T follicular helper cell (primary cell): ENCODE measurements at places on chromosomes 7 and 10.

- no peak for DNase-seq
Measured at GRCh38 chr7:124076841-124077240, 44.0 kb upstream of the TMEM229A start.

DNA sequence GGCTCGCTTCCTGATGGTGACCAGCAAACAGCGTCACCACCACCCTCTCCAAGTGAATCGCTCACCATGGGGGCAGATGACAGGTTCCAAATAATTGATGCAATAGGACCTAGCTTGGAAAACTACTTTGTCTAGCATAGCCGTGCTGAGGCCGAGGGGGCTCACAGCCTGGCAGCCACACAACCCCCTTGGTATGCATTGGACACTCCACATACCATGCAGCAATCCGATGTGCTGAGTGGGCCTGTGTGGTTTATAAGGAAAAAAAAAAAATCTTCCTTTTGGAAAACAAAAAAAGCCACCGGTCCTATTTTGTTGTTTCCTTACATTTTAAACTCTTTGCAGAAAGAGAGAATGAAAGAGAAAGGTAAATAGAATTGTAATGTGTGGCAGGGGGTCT, 15.1 kb downstream of the GATA3 start:
- DNase-seq = no peak

DNA sequence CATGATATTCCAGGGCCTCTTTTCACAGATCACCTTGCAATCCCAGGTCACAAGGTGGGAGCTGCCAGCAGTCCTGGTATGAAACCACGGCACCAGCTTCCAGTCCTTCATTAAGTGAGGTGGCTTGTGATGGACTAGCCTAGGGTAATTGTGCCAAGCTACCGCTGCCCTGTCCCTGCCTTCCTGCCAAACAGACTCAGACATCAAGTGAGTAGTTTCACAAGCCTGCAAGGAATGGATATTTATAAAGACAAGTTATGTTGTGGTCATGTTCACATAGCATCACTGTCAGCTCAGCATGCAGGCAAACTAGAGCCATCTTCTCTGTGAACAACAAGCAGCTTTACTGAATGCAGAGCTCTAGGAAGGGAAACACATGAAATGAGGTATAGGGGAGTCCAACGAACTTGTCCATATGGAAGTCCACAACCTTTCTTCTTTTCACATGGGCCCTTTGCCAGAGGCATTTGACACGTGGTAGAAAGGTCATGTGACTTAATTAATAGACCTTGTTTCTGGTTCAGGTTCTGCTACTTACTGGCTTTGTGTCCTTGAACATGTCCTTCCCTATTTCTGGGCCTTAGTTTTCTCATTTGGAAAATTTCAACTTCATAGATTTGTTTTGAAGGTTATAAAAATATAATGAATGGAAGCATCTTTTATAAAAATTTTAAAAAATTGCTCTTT, 1061.2 kb downstream of the KCNMA1 start:
- DNase-seq = no peak

DNA sequence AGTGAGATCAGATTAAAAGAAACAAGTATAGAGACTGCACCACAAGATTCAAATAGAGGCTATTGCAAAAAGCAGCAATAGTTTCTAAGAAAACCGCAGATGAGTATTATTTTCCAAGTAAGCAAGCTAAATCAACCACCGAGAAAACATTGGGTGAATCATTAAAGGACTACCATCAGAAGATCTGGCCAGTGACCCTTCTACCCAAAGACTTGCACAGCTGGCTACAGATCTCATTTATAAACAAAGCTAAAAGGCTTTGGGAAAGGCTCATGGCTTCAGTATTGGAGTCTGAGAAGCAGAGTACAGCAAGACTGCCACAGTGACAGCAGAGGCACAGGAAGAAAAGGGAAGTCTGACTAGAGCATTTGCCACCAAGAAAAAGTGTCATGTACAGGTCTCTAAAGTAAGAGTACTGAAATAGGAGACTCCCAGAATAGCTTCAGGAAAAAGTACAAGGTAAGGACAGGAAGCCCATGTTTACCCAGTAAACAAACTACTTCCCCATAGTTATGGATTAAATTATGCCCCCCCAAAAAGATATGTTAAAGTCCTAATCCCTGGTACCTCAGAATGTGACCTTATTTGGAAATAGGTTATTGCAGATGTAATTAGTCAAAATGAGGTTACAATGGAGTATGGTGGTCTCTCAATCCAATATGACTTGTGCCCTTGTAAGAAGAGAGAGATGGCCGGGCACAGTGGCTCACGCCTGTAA, 19.0 kb downstream of the STEAP1 start:
- DNase-seq = no peak

GRCh38 chr7:128160296-128160695, 80.8 kb upstream of the LEP start:
- DNase-seq = no peak

- DNase-seq = no peak
Measured at GRCh38 chr10:78904196-78904595, 164.6 kb upstream of the ZMIZ1 start.

DNA sequence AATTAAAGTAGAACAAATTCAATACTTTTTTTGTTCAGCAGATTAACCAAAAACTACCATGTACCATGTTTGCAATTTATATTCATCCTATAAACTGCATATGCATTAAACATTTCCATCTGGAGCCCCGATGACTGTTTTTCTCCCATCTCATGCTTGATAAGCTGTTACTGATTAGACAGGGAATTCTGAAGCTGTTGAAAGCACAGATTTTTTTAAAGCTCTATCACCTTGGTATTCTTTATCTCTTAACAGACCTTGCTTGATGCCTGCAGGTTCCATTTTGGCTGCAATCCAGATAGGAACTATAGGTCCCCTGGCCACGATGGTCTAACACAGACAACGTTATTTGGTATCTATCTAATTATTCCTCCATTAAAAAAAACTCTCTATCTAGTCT, 961.7 kb downstream of the CNTNAP2 start:
- no peak for DNase-seq

- DNase-seq = no peak
Measured at GRCh38 chr7:148218603-148219002, 372.0 kb upstream of the C7orf33 start.

DNA sequence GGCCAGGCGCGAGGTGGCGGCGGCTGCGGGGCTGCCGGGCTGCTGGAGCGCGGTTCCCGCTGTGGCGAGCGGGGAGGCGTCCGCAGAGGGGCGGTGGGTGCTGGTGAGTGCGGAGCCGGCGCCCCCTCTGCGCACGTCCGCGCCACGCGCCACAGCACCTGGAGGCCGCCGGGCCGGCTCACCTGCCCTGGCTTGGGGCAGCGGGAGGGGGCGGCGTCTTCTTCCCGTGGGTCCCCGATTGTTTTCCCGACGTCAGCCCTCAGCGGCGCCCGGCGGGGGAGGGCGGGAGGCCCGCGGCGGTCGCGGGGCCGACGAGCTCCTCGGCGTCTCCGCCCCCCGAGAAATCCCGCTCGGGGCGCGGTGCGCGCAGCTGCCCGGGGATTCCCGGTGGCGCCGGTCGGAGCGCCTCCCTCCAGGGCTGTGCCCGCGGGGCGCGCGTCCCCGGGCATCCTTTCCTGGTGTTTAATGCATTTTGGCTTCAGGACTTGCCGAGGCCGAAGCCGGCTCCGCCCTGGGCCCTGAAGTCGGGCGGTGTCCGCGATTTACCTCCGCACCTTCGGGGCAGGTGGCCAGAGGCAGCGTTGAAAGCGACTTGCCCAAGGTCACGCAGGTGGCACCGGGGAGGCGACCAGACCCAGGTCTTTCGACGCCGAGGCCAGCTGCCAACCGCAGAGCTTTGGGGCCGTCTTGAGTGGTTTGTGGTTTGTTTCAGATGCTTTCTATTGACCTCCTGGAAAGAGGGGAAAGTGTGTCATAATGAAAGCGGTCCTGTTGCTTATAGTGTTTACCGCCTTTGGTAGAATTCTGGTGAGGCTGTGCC, 561 bp downstream of the PLEKHA1 start:
- DNase-seq = peak; percentile 62

GRCh38 chr10:47309408-47310089, 9.6 kb downstream of the GDF10 start:
- DNase-seq = no peak

- no peak for DNase-seq
Measured at GRCh38 chr10:44962870-44963738, 3.5 kb downstream of the RASSF4 start.

DNA sequence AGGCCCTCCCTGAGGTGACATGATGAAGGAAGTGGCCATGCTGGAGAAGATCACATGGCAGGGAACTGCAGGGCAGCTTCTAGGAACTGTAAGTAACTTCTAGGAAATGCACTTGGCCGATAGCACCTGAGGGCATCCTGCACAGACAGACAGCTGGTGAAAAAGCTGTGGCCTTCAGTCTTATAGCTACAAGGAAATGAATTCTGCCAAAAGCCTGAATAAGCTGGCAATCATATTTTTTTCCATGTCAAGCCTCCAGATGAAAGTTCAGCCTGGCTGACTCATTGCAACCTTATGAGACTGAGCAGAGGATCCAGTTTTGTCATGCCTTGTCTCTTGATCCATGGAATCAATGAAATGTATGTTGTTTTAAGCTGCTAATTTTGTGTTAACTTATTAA, 91.1 kb upstream of the CACNA2D1 start:
- DNase-seq = no peak

- DNase-seq = no peak
Measured at GRCh38 chr7:12805957-12806356, 118.5 kb downstream of the ARL4A start.

DNA sequence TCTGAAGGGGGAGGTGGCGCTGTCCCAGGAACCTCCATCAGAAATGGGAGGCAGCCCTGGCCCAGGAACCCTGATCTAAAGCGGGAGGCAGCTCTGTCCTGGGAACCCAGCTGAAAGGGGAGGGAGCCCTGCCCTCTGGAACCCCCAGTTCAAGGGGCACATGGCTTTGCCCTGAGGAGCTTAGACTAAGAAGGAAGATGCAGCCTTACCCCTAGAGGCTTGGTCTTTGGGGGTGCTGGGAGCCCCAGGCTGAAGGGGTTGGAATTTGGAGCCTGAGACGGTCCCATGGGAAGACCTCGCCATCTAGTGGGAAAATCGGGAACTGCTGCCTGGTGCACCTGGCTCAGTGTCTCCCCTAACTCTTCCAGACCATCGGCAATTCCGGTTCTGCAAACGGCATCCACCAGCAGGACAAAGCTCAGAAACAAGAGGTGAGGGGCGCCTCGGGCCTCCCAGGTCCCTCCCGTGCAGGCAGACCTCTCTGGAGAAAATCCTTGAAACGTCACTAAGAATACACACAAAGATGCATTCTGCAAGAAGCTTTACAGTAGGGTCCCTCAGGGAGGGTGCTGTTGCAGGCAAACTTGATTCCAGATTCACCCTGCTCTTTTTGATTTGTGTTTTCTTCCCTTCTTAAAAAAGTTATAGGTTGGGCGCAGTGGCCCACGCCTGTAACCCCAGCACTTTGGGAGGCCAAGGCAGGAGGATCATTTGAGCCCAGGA, 52.4 kb upstream of the GTF2IRD1 start:
- DNase-seq = peak; percentile 51

DNA sequence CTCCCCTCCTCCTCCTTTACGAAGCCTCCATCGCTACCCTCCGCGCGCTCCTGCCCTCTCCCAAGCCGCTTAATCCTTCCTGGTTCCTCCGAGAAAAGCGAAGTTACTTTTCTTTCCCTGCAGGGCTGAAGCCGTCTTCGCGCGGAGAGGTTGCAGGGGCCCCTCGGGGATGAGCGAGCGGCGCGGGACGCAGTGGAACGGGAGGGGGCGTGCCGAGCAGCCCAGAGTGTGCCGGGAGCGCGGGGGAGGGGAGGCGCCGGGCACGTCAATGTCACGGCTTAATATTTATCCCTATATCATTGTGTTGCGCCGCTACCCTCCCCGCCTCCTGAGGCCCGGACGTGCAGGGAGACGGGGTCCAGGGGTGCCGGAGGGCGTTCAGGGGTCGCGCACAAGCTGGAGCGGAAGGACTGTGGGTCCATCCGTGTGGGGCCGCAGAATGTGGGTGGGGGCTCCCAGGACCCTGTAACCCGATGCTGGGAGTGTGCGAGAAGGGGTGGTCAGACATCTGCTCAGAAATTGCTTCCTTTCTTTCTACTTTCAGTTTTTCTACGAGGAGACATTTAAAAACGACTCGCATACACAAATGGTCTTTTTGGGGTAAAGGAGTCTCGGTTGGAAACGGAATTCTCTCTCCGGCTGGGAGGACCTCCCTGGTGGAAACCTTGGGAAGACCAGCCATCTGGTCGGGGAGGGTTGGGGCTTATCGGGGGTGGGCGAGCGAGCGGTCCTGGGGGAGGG, 2.4 kb downstream of the CDK6 start:
- DNase-seq = peak; percentile 61

GRCh38 chr7:897771-898376, 21.5 kb downstream of the GET4 start:
- no peak for DNase-seq

GRCh38 chr7:19619122-19619521, 89.7 kb downstream of the POLR1F start:
- no peak for DNase-seq

DNA sequence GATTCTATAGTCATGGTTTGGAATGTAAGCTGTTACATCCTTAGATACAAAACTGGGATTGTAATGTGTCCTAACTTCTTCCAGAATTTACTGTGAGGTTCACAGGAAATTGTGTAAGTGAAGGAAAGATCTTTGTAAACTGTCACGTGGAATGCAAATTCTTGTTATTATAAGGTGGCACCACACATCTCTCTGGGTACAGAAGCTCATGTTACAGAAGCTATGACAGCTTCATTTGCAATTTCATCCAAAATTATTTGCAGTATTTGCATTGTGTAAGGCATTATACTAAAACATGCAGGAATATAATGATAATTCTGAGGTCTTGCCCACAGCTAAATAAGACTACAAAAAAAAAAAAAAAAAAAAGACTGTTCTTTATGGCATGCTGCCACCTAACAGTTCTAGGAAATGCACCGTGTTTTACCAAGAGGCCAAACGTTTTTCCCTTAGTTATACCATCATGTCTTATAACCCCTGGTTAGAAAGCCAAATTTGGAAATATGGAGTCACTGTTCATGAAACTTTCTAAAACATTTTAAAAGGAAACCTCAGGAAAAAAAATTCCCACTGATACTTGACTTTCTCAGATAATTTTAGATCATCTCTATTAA, 17.6 kb downstream of the MINDY3 start:
- no peak for DNase-seq

DNA sequence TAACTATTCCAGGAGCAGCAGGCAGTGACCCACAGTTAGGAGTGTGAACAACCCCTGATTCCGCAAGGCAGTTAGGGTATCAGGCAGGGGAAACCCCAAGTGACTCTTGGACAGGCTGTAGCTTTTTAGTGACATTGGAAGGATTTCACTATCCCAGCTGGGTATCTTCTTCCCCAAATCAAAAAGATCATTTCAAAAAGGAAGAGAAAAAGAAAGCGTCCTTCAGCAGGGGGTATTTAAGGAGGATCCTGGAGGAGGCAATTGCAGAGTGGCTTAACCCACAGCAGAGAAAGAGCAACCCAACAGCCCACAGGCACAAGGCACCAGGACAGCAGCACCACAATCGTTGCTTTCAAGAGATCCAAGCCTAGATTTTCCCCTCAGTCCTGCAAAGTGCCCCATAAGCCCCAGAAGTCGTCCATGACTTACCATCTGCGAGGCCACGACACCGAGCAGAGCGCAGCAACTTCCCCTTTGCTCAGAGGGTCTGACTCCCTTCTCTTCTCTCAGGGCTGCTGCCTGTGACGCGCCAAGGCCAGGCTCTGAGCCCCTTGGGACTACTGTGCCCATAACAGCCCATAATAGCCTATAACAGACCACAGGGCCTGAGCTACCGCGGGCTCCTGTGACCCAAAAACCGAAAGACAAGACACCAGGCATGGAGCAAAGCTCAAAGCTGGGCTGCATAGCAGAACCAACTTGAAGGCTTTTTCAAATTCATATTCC, 19.8 kb downstream of the PIK3AP1 start:
- no peak for DNase-seq
